ENCODE measurements at places on chromosomes 7 and 10.

GRCh38 chr10:28668363-28669226 lies 8.7 kb upstream of the BAMBI start:
- peak; percentile 81 for DNase-seq

DNA sequence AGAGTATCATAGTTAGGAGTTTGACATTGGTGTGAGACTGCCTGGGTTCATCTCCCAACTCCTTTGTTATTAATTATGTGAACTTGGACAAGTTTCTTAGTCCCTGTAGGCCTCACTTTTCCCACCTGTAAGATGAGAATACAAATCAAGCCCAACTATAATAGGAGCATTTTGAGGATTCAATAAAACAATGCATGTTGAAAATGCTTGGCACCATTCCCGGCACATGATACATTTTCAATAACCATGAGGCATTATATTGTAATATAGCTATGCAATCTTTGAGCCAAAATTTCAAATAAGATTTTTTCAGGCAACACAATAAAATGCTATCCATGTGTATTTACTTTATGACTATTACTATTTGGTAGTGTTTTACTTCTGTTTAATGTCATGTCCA lies 229.0 kb upstream of the SP4 start:
- DNase-seq, result no peak

- DNase-seq, result no peak
Measured at GRCh38 chr7:117193564-117193963, 129.3 kb downstream of the WNT2 start.

GRCh38 chr10:12396567-12396966 lies 47.2 kb downstream of the CAMK1D start:
- no peak for DNase-seq

DNA sequence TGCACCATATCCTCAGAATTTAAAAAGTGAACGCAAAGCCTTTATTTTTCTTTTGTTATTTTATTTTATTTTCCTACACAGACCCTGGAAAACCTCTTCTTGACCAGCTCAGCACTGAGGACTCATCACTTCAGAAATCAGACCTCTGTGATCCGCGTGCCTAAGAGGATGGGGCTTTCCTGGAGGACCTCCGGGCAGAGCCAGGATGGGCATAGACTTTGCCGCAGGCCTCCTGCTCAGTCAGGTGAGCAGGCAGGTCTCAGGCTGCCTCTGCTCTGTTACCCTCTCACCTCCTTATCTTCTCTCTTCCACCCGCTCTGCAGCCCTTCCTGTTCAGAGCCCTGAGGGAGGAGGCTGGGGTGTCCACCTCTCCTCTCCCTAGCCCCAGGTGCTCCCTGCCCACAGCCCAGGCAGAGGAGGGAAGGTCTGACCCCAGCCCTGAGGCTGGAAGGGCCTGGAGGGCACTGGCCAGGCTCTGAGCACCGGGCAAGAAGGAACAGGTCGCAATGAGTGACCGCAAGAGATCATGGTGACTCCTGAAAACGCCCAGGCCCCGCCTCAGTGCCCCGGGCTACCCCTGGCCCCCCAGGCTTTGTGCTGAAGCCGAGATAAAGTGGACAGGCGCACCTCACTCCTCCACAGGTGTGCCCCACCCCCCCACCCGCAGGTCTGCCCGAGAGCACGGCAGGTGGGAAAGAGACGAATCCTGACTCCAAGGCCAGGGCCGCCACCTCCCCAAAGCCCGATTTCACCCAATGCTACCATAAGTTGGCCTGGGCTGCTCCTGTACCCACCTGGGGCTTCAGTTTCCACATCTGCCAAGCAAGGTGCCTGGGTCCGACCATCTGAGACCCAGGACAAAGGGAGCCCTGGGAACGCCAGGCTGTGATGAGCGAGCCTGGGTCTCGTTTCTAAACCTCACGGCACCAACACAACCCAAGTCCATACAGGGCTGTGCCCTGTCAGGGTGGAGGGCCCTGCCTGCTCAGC lies 2.8 kb downstream of the CALML5 start:
- no peak for DNase-seq

DNA sequence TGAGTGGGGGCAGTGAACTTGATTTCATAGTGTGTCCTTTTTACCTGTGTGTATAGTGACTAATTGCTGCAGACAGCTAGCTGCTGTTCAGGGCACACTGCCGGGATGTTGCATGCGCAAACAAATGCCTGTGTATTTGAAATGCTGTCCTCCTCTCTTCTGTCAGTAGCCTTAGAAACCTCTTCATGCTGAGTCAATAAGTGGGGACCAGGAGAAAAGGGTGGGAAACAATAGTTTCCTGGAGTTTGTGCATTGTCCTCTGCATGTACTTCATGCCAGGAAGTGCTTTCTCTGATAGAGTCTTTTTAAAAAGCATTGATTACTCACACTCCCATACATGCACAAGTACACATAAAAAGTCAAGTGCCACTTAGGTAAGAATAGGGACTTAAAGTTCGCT lies 1183.7 kb upstream of the CELF2 start:
- DNase-seq, result no peak

- no peak for DNase-seq
Measured at GRCh38 chr7:148011753-148012152, 578.8 kb upstream of the C7orf33 start.

GRCh38 chr10:21726601-21727225 lies 192.7 kb downstream of the MLLT10 start:
- no peak for DNase-seq

DNA sequence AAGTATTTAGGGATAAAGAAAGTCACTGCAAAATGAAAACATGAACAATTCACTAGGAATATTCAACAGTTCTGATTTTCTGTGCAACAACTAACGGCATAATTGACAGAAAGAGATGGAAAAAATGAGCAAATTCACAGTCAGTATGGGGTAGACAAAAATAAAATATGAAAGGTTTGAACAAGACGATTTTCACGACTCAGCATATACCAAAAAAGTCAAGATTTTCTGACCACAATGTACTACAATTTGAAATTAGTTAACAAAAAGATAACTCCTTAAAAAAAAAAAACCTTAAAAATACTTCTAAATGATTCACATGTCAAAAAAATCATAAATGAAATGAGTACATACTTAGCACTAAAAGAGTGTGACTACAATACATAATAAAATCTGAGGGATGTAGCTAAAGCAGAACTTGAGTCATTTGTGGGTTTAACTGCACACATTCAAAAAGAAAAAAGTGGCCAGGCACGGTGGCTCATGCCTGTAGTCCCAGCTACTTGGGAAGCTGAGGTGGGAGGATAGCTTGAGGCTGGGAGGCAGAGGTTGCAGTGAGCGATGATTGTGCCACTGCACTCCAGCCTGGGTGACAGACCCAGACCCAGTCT lies 22.6 kb upstream of the MTURN start:
- no peak for DNase-seq

DNA sequence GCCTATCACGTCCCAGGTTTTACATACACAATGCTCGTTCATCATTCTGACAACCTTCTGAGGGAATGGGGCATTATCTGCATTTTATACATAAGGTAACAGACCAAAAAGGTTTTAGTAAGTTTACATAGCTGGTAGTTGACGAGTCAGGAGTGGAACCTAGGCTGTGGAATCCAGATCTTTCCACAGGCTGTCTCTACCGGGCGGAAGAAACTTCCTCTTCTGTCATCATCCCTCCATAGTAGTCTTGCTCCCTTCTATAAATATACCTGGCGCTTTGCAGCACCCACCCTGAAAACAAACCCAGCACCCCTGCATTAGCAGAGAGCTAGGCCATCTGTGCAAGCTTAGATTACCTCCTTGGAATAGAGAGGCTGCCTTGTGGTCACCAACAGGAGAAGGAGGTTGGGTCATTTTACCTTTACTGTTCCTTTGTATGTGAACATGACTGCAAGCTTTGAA lies 1.3 kb downstream of the TSPAN13 start:
- DNase-seq, result no peak

GRCh38 chr10:56095506-56096225 lies 265.4 kb downstream of the ZWINT start:
- peak; percentile 37 for DNase-seq

DNA sequence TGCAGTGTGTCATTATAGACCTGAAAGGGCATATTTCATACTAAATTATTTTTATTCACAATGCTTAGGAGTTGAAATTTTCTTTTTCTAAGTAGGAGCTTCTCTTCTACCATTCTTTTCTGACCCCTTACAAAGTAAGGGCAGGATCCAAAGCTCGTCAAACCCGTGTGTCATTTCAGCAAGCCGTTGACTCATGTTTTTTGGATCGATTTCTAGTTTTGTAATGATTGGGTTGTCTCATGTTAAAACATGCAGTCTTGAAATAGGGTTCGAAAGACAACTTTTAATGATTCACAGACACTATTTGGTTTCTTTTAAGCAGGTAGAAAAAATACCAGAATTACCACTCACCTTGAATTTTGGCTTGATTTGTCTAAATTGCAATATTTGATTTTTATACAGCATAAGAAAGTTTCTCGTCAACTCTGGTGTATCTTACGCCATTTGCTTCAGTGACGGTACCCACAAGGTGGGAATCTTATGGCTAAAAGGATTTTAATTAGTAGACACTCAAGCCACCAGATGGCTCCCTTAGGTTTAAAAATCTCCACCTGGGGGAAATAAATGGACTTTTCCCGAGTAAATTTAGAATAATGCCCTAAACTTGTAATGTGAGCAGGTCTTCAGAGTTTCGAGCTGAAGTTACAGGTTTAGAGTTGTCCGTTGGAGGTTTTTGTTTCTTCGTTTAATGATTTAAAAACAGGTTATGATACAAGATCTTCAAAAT lies 283.4 kb downstream of the CCDC3 start:
- DNase-seq, result peak; percentile 55

GRCh38 chr7:92404170-92404614 lies 43.1 kb upstream of the GATAD1 start:
- DNase-seq, result no peak

- peak; percentile 53 for DNase-seq
Measured at GRCh38 chr10:102393411-102394078, 2.0 kb upstream of the NFKB2 start.

DNA sequence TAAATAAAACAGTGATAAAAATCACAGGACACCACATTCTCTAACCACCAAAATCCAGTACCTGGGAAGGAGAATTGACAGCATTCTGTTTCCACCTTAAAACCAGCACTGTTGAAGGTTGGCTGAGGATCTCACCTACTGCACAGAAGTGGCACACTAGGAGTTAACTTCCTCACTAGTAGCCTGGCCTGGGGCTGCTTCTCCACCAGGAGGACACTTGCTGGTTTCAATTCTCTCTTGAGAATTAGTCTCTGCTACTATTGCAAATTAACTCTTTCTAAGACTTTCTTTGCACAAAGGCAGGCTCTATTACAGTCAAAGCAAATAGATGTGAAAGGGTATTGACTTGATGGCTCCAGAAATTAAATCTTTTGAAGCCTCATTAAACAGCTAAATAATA lies 2.3 kb upstream of the CTTNBP2 start:
- no peak for DNase-seq

GRCh38 chr10:29501692-29502091 lies 133.1 kb downstream of the SVIL start:
- DNase-seq, result no peak

GRCh38 chr10:69901628-69902505 lies 100.2 kb downstream of the COL13A1 start:
- peak; percentile 73 for DNase-seq

DNA sequence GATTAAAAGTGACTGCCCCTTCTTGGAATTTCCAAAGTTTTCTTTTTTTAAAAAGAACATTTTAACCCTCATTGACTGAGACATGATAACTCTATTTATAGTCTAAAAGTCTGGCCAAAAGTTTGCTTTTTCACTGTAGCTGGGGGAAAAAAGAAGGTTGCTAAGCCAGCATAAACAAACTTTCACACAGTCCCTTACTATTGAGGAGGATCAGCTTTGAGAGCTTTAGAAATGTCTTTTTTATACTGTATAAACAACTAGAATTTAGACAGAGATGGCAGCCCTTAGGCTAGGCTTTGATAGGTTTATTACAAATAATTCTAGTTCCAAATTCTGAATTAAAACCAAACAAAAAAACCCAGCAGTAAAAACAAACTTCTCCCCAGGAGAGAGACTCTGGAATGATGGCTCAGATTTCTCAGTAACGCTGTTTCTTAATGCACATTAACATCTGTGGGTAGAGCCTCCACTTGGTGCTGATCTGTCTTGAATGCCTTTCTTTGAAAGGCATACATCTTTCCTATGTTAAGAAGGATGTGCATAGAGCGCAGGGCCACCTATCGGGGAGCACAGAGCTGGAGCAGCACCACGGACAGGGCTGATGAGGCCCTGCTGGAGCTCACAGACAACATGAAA lies 100.9 kb upstream of the PDLIM1 start:
- peak; percentile 67 for DNase-seq

GRCh38 chr10:73819513-73820093 lies 8.2 kb upstream of the NDST2 start:
- peak; percentile 62 for DNase-seq

GRCh38 chr10:32350811-32351350 lies 3.9 kb upstream of the EPC1 start:
- no peak for DNase-seq

GRCh38 chr10:92800134-92800733 lies 48.1 kb upstream of the EXOC6 start:
- no peak for DNase-seq

DNA sequence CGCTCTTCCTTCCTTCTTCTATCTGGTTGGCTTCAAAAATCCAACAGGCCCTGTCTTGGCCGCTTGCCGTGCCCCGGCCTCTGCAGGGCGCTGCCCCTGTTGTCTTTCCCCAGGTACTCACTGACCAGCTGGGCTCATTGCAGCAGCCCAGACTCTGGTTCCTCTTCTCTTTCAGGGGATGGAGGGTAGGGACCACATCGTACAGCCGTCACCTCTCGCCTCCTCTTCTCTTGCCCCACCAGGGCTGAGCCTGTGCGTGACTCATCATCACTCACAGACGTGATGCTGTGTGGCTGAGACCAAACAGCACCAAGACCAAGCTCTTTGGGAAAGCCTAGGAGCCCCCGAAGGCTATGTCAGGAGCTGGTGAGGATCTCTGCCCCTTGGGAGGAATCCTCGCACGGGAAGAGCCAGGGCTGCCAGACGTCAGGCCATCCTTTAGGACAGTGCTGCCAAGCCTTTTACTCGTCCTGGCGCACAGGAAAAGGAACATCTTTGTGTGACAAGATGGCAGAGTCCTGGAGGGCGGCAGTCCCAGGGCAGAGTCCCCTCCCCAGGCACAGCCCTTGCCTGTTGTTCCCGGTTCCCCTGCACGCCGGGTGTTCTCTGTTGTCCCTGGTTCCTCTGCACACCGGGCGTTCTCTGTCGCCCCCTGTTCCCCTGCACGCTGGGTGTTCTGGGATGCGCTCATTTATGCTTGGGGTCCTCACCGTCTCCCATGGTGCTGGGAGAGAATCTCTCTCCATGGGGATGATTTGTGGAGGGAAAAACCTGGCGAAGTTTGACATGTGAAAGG lies 188.5 kb upstream of the SHH start:
- no peak for DNase-seq
